Activated CD8-positive, alpha-beta memory T cell treated with anti-CD3 and anti-CD28 coated beads, Interleukin-2, amount 10 ng/mL, durations not matched to agents 7 days and 5 days (primary cell): ENCODE measurements at places on chromosomes 4 and X.
A peak's percentile ranks its signal among the peaks of the same experiment; 100 is the strongest.

DNA sequence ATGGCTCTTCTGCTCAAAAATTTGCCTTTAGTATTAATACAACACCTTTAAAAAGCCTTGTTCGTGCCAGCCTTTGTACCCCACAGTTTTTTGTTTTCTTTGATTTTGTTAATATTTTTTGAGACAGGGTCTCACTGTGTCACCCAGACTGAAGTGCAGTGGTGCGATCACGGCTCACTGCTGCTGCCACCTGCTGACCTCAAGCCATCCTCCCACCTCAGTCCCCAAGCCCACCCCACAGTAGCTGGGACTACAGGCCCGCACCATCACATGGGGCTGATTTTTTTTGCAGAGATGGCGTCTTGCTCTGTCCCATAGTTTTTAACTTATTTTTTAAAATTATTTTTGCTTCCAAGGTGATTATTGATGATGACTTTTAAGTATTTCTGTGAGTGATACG is 134.0 kb downstream of the HTR2C start:
- H3K4me3 ChIP-seq, result no peak overlapping the region
- H3K36me3 ChIP-seq, result no peaks in the 10 kb centered on the region
- no peaks in the 10 kb centered on the region for H3K27me3 ChIP-seq
- H3K27ac ChIP-seq, result no peak overlapping the region

DNA sequence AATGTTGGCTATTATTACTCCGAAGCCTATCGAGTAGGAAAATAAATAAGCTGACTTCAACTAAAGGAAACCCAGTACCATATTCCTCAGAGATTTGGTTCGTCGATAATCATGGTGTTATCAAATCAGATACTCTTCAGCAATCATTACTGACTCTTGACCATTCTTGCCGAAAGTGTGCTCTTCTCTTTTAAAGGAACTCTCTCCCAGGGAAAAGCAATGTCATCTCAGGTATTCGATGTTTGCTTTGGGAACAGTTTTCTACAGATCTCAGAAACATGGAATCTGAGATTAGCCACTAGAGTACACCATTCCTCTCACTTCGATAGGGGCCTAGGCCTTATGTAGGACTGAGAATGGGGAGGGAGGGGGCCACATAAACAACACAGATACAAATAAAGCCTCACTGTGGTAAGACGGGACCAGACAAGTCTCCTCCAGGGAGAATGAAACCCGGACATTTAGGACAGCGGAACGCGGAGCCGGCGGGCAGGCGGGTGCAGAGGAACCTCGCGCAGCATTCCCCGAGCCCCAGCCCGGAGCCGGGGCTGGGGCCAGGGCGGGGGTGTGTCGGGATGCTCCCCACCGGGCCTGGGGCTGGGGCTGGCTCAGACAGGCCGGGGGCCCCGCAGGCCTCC is 581 bp downstream of the DNAJB14 start:
- DNase-seq, result no peak
- peaks cover 46% of the 10 kb centered on the region for H3K36me3 ChIP-seq
- H3K27me3 ChIP-seq, result no peaks in the 10 kb centered on the region

- H3K27ac ChIP-seq, result peak overlapping the region; percentile 29
- H3K27me3 ChIP-seq, result peaks cover 12% of the 10 kb centered on the region
- H3K4me3 ChIP-seq, result no peak overlapping the region
- no peaks in the 10 kb centered on the region for H3K36me3 ChIP-seq
- H3K4me1 ChIP-seq, result peaks cover 28% of the 10 kb centered on the region
Observed at GRCh38 chr4:56863441-56864139, 42.1 kb upstream of the SPINK2 start.

GRCh38 chr4:2219233-2219760 is 22.6 kb downstream of the HAUS3 start:
- DNase-seq, result no peak
- no peaks in the 10 kb centered on the region for H3K27me3 ChIP-seq
- H3K4me3 ChIP-seq, result no peak overlapping the region
- no peak overlapping the region for H3K27ac ChIP-seq
- peaks cover 2% of the 10 kb centered on the region for H3K36me3 ChIP-seq

DNA sequence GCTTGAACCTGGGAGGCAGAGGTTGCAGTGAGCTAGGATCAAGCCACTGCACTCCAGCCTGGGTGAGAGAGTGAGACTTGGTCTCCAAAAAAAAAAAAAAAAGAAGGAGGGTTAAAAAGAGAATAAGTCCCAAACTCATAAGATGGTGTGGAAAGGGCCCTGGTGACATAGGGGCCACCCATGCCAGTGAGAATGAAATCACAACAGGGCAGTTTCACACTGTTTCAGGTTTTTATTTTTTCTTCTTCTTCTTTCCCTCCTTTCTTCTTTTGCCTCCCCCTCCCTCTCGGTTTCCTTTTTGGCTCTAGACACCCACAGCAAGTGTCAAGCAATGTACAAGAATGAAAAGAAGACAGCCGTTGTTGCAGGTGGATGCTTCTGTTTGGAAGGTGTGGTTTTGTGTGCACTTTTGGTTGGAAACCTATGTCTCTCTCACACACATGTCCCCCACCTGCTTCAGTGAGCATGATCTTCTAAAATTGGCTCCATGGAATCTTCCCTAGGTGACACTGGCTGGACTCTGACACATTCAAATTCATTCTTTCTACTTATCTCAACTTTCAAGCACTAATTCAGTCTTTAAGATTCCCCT is 14.4 kb upstream of the TLR8 start:
- no peaks in the 10 kb centered on the region for H3K27me3 ChIP-seq
- DNase-seq, result no peak
- H3K36me3 ChIP-seq, result peaks cover 3% of the 10 kb centered on the region
- H3K4me3 ChIP-seq, result no peak overlapping the region
- peak overlapping the region; percentile 2 for H3K27ac ChIP-seq

DNA sequence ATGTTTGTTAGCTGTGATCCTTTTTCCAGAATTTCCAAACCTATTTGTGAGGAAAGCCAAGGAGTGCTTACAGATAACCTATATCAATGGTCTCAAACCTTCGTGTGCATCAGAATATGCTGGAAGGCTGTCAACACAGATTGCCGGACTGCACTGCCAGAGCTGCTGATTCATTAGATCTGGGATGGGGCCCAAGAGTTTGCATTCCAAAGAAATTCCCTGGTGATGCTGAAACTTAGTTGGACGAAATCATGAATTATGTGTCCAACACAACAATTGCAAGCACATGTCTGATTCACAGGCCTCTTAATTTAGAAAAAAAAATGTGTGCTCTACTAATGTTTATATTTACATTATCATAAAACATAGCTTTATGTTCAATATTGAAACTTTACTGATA is 544.0 kb upstream of the AMOT start:
- H3K36me3 ChIP-seq, result no peaks in the 10 kb centered on the region
- no peak overlapping the region for H3K4me3 ChIP-seq
- H3K27ac ChIP-seq, result no peak overlapping the region
- H3K27me3 ChIP-seq, result no peaks in the 10 kb centered on the region

GRCh38 chrX:56786889-56787733 is 58.1 kb downstream of the NBDY start:
- H3K36me3 ChIP-seq, result peaks cover 5% of the 10 kb centered on the region

DNA sequence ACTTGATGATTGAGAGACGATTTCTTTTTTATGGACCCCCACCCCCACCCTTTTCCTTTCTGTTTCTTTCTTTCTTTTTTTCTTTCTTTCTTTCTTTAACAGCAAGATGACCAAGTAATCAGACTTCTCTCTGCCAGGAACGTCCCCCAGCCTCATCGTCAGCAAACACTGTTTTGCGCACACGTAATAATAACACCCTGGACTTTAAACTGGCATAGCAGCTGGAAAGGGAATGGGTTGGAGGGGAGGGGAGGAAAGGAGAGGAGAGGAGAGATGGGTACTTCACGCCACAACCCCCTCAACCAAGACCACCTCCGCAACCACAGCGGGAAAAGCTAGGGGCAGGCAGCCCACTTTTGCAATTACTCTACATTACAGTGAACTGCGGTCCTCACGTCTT is 1.1 kb downstream of the GABRA2 start:
- no peak overlapping the region for H3K4me3 ChIP-seq
- no peak for DNase-seq
- H3K36me3 ChIP-seq, result peaks cover 3% of the 10 kb centered on the region
- H3K4me1 ChIP-seq, result peaks cover 3% of the 10 kb centered on the region
- H3K27me3 ChIP-seq, result peaks cover 30% of the 10 kb centered on the region
- H3K27ac ChIP-seq, result no peak overlapping the region

DNA sequence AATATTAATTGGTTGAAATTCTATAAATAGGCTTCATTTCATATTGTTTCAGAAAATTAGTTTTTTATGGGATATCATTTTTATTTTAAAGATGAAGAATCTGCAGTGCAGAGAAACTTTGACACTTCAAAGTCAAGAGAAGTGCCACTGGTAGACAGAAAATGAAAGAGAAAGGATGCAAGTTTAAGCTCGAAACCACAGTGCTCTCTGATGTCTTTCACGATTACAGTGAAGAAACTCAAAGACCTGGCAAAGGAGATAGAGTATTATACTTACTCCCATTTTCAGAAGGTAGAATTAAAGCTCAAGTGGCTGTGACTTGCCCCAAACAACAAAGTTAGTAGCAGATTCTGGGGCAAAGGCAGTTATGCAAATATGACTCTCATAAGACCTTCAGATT is 745.4 kb downstream of the TECRL start:
- no peaks in the 10 kb centered on the region for H3K27me3 ChIP-seq
- H3K27ac ChIP-seq, result no peak overlapping the region
- no peaks in the 10 kb centered on the region for H3K4me1 ChIP-seq

- H3K36me3 ChIP-seq, result peaks cover 2% of the 10 kb centered on the region
- H3K27ac ChIP-seq, result no peak overlapping the region
- no peak for DNase-seq
- no peaks in the 10 kb centered on the region for H3K27me3 ChIP-seq
Observed at GRCh38 chr4:174256277-174256713, 27.2 kb downstream of the FBXO8 start.

GRCh38 chr4:25297528-25298242 is 14.9 kb upstream of the ZCCHC4 start:
- H3K27me3 ChIP-seq, result peaks cover 31% of the 10 kb centered on the region
- no peak for DNase-seq
- H3K36me3 ChIP-seq, result no peaks in the 10 kb centered on the region
- H3K27ac ChIP-seq, result no peak overlapping the region
- H3K4me3 ChIP-seq, result no peak overlapping the region

- no peaks in the 10 kb centered on the region for H3K36me3 ChIP-seq
- no peaks in the 10 kb centered on the region for H3K27me3 ChIP-seq
- H3K27ac ChIP-seq, result no peak overlapping the region
- H3K4me3 ChIP-seq, result no peak overlapping the region
- no peak for DNase-seq
- H3K4me1 ChIP-seq, result no peaks in the 10 kb centered on the region
Observed at GRCh38 chrX:84046403-84046984, 141.5 kb downstream of the RPS6KA6 start.

GRCh38 chr4:139670775-139671174 is 5.2 kb downstream of the MGST2 start:
- peaks cover 24% of the 10 kb centered on the region for H3K4me1 ChIP-seq
- no peak overlapping the region for H3K27ac ChIP-seq
- no peaks in the 10 kb centered on the region for H3K27me3 ChIP-seq
- DNase-seq, result no peak
- H3K36me3 ChIP-seq, result peaks cover 6% of the 10 kb centered on the region
- no peak overlapping the region for H3K4me3 ChIP-seq

GRCh38 chr4:127362686-127363085 is 270.1 kb upstream of the INTU start:
- no peak overlapping the region for H3K27ac ChIP-seq
- H3K27me3 ChIP-seq, result no peaks in the 10 kb centered on the region
- no peaks in the 10 kb centered on the region for H3K36me3 ChIP-seq
- no peak overlapping the region for H3K4me3 ChIP-seq

GRCh38 chr4:88001871-88002270 is 5.6 kb upstream of the PKD2 start:
- H3K27me3 ChIP-seq, result peaks cover 41% of the 10 kb centered on the region
- no peak overlapping the region for H3K27ac ChIP-seq
- no peak overlapping the region for H3K4me3 ChIP-seq
- H3K4me1 ChIP-seq, result peaks cover 2% of the 10 kb centered on the region
- no peak for DNase-seq
- H3K36me3 ChIP-seq, result no peaks in the 10 kb centered on the region

DNA sequence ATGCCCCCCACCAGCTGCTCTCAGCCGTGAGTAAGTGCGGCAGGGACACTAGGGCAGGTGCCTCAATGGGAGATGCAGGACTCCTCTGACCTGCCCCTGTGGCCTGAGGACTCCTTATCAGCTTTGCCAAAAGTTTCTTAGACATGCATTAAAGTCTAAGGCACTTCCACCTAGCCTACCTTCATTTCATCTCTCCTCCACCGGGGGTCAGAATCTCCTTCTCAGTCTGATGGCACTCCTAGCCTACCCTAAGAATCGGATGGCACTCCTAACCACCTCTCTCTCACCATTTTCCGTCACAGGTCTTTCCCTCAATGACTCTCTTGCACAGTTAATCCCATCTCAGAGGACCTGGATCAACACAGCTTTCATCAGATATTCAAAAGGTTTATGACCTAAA is 85.9 kb downstream of the OTC start:
- H3K4me3 ChIP-seq, result no peak overlapping the region
- H3K27me3 ChIP-seq, result no peaks in the 10 kb centered on the region
- H3K4me1 ChIP-seq, result no peaks in the 10 kb centered on the region
- no peaks in the 10 kb centered on the region for H3K36me3 ChIP-seq
- DNase-seq, result no peak

- peak overlapping the region; percentile 93 for H3K27ac ChIP-seq
- H3K4me3 ChIP-seq, result peak overlapping the region; percentile 97
- H3K36me3 ChIP-seq, result peaks cover 18% of the 10 kb centered on the region
- no peaks in the 10 kb centered on the region for H3K27me3 ChIP-seq
- peak; percentile 62 for DNase-seq
Observed at GRCh38 chr4:26321373-26322221, 783 bp downstream of the RBPJ start.
